ENCODE measurements at places on chromosomes 1 and 21.

GRCh38 chr1:22728751-22729399, 18.2 kb downstream of the EPHB2 start:
- DNase-seq, result no peak

- no peak for DNase-seq
Measured at GRCh38 chr1:162765788-162766187, 24.7 kb upstream of the HSD17B7 start.

DNA sequence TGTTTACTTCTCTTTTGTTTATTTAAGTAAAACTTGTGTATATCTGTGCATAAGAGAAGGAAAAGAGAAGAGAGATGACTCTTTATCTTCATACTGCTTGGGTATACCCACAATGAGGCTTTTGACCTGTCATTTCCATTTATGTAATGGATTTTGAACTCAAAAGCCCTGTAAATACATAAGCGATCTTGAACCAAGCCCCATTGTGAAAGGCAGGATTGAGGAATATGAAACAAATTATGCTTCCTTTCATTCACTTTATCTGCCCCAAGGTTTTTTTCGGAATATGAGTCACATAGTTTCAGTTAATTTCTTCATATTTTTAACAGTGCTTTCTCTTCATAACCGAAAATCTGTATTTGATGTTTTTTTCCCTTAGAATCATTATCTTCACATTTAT, 21.4 kb downstream of the CNST start:
- DNase-seq, result no peak

- DNase-seq, result peak; percentile 33
Measured at GRCh38 chr1:110879758-110880606, 7.0 kb downstream of the CD53 start.

DNA sequence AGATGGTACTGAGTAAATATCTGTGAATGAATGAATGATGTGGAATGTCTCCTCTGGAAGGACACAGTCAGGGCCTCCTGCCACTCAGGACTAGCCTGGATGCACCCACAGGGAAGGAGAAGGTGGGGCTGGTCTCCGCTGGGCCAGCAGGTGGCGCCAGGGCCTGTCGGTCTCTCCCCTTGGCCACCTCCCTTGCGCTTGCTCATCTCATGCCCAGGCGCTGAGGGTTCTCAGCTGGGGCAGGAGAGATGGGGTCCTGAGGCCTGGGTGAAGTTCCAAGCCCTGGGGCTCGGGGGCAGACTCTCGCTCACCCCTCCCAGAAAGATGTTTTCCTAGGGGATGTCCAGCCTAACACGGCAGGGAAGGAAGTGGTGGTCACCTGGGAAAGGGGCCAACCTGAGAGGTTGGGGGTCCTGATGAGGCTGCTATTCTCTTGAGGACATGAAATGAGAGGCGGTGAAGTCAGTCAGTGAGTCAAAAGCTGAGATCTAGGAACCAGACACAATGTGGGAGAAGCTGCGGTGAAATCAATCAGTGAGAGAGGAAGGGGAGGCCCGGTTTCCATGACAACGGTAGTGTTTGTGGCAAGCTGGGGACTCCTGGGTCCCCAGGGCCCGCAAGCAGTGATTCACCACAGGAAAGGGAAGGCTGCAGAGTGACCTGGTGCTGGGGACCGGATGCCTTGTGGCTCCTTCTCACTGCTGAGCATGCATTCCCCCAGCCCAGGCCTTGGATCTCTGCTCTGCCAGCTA, 14.6 kb upstream of the MEX3A start:
- DNase-seq, result peak; percentile 73

- no peak for DNase-seq
Measured at GRCh38 chr1:181541947-181542346, 58.6 kb downstream of the CACNA1E start.

GRCh38 chr1:51878308-51878615, 265 bp downstream of the NRDC start:
- DNase-seq, result no peak

DNA sequence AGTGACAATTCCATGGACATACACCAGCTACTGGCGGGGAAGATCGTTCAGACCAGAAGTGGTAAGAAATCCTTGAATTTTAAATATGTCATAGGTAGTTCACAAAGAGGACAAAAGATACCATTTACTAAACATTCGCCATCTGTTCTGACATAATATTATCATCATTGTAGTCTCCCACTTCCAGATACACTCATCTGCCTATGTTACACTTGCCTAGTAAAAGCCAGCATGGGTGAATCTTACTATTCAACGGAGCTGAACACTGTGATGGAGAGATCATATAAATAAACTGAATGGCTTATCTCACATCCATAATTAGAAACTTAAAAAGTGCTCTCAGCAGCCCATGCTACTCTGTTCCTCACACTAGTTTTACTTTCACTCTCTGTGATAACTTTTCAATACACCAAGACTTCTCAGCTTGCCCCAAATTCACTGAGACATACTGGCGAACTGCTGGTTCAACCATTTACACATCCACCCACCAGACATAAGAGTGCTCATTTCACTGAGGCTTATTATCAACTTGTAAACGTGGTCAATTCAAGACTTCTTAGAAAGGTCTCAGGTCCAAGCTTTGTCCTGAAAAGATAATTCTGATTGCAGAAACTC, 463 bp upstream of the PRRC2C start:
- DNase-seq, result no peak

GRCh38 chr1:59731591-59731990, 83.2 kb upstream of the HOOK1 start:
- DNase-seq, result no peak

Measured in naive thymus-derived CD8-positive, alpha-beta T cell (primary cell).